ENCODE measurements at places on chromosomes 16 and 17.

DNA sequence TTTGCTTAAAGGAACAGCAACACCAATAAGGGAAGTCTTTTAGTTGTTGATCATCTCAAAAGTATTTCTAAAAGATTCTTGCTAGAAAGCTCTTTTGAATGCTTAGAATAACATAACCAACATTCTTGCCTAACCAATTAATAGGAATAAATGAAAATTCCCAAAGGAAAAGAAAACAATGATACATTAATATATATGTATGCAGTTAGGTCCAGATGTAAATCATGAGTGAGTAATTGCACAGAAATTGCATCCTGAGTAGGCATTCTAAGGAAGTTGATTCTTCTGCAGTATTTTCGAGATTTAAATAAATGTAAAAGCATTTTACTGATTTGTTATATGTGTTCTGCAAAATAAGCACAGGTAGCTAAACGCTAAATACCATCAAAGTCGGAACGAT lies 22.1 kb downstream of the COX10 start:
- no peak for DNase-seq

DNA sequence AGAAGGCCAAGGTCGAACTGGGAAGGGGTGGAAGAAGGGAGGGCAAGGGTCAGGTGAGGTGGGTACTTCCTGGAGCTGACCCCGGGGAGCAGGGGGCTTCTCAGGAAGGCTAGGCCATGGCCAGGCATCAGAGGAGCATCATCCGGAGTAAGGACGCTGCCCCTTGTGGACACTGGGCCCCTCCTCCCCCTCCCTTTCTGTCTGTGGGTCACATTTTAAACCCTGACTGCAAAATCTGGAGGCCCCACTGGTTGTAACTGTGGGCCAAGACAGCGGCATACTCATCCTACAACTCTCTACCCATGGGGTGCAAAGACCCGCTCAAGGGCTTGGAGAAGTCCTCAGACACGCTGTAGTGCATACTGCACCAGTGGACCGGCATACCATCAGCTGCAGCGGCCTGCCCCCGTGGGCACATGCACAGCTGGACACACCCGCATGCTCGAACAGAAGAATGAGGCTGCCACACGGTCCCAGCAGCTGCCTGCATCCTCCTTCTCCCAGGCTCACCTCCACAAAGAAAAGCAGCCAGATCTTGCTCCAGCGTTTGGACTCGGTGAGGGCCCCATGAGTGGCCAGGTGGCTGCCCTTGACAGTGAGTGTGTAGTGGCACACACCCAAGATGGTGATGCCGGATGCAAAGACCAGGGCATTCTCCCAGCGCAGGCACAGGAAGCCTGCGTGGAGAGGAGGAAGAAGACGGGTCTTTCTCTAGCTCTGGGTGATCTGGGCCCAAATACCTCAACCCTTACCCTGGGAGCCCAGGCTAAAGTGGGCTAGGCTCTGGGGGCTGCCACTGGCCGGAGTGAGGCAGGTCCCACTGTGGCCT lies 1.2 kb downstream of the FADS6 start:
- no peak for DNase-seq

- DNase-seq, result peak; percentile 59
These were observed 989 bp upstream of the DUSP14 start for GRCh38 chr17:37488607-37489196.

DNA sequence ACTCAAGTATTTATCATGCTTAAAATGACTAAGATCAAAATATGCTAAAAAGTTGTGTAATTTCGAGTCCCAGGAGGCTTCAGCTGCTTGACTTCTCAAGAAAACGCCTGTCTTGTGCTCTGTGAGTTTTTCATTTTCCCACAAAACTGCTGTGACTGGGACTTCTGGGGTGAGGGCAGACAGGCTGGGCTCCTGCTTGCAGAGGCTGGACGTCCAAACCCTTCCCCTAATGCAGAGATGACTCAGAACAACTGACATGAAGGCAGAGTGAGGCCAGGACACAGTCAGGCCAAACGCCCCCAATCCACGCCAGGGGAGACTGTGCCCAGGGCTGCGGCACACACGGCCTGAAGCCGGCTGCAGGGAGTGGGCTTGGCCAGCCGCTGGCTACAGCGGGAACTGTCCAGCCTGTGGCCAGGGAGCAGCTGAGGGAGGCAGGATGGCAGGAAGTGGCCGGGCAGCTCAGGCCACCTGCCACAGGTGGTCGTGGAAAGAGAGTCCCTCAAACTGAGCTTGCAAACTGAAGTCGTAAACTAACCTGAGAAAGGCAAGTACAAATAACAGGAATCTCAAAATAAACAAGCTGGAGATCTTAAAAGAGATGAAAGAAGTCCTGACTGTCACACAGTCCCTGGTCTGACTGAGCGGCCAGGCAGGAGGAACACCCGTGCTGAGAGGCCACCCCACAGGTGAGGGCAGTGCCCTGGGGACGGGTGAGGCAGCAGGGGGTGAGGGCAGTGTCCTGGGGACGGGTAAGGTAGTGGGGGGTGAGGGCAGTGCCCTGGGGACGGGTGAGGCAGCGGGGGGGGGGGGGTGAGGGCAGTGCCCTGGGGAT lies 21.3 kb upstream of the HEXD start:
- DNase-seq, result no peak

DNA sequence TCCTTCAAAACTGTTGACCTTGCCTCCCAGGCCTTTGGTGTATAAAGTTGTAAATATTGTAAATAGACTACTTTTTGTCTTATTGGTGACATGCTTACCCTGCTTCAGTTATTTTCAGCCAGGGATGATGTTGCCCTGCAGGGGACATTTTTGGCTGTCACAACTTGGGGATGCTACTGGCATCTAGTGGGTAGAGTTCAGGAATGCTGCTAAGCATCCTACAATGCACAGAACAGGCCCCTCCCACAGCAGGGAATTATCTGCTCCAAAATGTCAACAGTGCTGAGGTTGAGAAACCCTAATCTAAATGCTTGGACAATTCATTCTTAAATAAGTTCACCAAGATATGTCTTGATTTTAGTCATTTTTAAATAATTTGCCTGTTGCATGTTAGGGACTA lies 459.8 kb downstream of the PMP22 start:
- no peak for DNase-seq

DNA sequence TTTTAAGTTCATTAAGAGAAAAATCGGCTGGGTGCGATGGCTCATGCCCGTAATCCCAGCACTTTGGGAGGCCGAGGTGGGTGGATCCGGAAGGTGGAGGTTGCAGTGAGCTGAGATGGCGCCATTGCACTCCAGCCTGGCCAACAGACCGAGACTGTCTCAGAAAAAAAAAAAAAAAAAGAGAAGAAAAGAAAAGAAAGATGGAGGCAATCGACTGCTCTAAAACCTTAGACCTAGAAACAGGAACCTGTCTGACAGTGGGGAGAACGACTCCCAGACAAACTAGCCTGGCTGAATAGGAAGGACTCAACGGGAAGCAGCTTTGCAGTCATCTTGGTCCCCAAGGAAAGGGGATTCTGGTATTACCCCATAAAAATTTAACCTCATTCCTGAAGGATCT lies 13.7 kb downstream of the MRC2 start:
- DNase-seq, result no peak

GRCh38 chr16:3876695-3877094 lies 3.8 kb downstream of the CREBBP start:
- DNase-seq, result no peak

GRCh38 chr16:19765860-19766553 lies 47.9 kb downstream of the IQCK start:
- DNase-seq, result no peak

Data from CD4-positive, alpha-beta T cell treated with Interleukin-6 at 100 ng/mL for 8 hours (primary cell).